ENCODE measurements at places on chromosomes 5 and 9.

- no peak for DNase-seq
Measured at GRCh38 chr5:10303699-10304170, 4.0 kb downstream of the CMBL start.

GRCh38 chr5:133814152-133814551 is 154.3 kb downstream of the C5orf15 start:
- no peak for DNase-seq

DNA sequence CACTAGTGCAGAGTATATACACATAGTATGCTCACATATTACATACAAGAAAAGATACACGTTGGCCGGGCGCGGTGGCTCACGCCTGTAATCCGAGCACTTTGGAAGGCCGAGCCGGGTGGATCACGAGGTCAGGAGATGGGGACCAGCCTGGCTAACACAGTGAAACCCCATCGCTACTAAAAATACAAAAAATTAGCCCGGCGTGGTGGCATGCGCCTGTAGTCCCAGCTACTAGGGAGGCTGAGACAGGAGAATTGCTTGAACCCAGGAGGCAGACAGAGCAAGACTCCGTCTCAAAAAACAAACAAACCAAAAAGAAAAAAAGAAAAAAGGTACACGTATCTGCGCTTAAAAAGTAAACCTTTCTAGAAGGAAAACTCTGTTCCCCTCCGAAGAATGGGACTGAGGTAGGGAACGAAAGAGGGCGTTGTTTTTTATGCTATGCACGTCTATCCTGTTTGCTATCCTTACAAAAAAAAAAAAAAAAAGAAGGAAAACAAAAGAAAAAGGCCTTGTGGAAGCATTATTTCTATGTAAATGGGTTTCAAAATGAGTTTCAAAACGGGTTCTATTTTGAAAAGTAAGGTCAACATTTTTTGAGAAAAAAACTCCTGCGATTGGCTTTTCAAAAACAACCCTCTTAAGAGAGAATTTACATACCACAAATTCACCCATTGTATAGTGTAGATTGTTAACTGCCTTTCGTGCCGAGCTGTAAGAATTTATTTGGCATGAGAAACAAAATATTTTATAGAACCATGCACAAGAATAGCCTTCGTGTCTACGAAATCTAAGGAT is 1.2 kb downstream of the AK3 start:
- DNase-seq, result no peak

GRCh38 chr9:135255033-135255840 is 167.8 kb downstream of the OLFM1 start:
- DNase-seq, result no peak

DNA sequence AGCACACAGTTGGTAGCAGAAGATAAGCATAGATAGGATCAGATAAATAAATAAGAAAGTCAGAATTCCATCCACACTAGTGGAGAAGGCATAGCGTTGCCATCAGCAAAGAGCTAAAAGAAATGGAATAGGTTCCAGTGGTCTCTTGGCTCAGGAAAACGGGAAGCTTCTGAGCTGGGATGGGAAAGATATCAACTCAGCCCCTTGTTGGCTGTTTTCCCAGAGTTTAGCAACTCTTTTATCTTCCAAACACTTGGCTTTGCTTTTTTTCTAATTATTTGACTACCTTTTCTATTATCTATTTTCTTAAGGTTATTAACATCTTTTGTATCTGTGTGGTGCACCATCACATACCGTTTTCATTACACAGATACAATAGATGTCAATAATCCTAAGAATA is 445.7 kb upstream of the TRPC7 start:
- no peak for DNase-seq

DNA sequence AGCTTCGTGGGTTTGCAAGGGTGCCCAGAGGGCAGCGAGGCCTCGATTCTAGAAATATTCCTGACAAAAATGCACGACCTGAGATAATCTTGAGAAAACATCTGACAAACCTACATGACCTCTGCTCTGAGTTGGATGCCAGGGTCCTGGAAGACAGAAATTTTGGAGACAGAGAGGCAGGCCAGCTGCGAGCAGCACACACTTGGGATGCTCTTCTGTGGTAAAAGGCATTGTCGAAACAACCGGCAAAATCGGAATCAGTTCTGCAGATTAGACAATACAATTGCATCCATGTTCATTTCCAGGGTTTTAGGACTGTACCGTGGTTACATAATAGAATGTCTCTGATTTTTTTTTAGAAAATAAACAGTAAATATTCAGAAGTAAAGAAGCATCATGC is 74.2 kb downstream of the GADD45G start:
- no peak for DNase-seq

DNA sequence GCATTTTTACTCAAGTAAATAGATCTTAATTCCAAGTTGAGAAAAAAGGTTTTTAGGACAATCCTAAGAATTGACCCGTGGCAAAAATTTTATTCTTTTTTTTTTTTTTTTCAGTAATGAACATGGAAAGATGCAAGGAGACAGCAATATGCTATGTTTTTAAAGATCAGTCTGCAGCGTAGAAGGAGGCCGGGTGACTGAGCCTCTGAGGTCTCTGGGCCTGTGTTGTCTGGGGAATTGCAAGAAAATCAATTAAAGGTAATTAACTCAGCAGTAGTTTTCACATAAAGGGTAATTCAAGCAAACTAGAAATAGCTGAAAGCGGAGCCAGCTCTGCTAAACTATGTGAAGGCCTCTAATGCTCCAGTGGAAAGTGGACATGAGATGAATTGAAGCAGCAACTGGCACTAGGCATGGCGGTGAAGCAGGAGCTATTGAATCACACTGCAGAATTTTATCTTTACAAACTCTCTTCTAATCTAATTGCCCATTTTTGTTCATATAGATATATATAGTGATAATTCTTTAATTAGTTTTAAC is 285.2 kb upstream of the ITGA1 start:
- DNase-seq, result no peak

- no peak for DNase-seq
Measured at GRCh38 chr9:126298063-126298801, 28.4 kb upstream of the MVB12B start.

DNA sequence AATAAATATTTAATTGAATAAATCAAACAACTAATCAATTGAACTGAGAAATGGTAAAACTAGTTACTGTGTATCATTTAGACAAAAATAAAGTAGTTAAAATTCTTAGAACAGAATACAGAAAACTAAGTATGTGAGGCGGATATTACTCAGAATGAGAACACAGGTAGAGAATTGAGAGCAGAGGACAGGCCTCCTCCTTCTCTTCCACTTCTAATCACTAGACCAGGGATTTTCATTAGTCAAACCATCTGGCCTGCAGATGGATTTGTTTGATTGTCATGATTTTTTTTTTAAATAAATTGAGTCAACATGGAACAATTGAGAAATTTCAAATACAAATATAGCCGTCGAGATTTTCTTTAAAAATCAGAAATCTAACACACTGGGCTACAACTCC is 198.6 kb upstream of the HMHB1 start:
- no peak for DNase-seq

- no peak for DNase-seq
Measured at GRCh38 chr5:142479854-142480519, 155.2 kb upstream of the SPRY4 start.

DNA sequence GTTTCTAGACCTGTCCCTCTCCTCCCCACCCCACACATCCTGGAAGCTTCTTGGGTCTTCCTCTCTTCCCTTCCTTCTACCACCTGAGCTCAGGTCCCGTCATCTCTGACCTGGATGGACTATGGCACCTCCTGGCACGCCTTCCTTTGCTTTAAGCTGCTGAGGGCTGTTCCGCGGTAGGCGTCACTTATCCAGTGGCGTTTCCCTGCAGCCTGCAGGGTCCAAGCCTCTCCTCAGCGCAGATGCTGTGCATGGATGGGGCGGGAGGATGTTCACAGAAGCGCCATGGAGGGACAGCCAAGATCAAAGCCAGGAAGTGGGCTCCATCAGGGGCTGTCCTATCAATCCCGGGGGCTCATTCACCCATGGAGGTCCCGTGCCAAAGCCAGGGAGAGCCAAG is 23.8 kb upstream of the CNOT6 start:
- no peak for DNase-seq

GRCh38 chr9:23581931-23582330 is 244.1 kb downstream of the ELAVL2 start:
- DNase-seq, result no peak

- no peak for DNase-seq
Measured at GRCh38 chr5:89374144-89374784, 491.3 kb upstream of the MEF2C start.

GRCh38 chr9:14238518-14238917 is 75.4 kb downstream of the NFIB start:
- DNase-seq, result no peak

GRCh38 chr9:34546834-34547827 is 24.3 kb upstream of the ENHO start:
- DNase-seq, result peak; percentile 19
